ENCODE measurements at places on chromosomes 16 and 17.

DNA sequence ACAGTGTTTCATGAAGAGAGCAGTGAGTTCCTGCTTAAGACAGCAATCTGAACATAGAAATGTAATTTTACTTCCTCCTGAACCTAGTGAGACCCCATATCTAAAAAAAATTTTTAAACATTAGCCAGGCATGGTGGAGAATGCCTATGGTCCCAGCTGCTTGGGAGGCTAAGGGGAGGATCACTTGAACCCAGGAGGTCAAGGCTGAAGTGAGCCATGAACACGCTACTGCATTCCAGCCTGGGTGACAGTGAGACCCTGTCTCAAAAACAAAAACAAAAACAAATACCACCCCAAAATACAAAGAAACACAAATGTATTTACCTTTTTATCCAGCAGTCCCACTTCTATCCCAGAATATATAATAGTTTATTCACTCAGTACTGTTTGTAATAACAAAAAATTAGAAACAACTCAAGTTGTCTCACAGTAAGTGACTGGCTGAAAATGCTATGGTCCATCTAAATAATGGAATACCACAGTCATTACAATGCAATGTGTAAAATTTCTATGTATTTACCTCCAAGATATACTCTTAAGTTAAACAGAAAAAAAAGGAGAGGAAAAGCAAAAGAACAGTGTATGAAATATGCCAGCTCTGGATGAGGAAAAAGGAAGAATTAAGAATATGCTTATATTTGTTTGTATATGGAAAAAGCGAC, 16.3 kb downstream of the CFDP1 start:
- no peak for DNase-seq

- no peak for DNase-seq
Observed at GRCh38 chr17:1999557-2000251, 25.4 kb downstream of the RTN4RL1 start.

DNA sequence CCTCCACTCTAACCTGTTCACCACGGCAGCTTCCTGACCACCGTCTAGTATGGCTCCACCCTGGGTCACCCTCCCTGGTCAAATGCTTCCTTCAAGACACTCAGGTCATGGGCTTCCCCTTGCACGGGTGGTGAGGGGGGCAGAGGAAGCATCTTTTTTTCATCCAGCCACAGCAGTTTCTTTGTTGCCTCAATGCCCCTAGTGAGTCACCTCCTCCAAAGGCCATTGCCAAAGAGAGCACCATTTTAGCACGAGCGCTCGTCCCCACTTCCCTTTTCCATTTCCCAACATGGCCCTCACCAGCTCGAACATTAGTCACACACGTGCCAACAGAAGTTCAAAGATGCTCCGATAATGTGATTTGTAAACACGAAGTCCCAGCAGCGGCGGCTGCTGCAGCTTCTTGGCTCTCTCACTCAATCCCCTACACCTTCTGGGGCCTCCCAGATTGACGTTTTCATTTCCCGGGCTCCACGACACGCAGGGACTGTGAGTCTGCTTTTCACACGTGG, 134.6 kb downstream of the GAS7 start:
- no peak for DNase-seq

DNA sequence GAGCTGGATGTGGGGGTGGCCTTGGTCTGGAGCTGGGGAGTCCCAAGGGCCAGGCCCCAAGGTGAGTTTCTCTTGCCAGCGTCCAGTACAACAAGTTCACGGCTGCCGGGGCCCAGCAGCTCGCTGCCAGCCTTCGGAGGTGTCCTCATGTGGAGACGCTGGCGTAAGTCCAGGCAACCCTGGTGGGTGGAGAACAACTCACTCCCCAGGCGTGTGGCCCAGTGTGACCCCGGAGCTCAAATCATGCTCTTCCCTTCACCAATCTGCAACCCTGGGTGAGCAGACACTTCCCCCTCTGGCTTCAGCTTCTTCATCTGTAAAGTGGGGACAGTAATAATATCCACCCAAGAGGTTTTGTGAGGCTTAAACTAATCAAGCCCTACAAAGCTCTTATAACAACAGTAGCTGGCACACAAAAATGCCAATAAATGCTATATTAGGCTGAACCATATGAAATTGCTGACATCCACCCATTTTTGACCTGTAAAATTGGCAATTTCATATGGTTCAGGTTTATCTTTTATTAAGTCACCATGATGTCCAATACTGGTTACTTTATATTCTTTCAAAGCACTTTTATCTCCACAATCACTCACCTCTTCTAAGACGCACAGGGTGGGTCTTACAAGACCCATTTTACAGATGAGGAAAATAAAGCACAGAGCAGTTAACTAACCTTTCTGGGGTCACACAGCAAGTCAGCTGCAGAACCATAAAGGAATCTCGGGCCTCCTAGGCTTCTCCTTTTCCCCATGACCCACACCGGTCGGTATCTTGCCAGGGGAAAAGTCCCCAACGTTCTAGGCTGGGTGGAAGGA, 19.7 kb downstream of the DEXI start:
- no peak for DNase-seq

All from CD4-positive, alpha-beta T cell treated with Interleukin-2 at 100 ng/mL for 4 hours (primary cell).